ENCODE measurements at places on chromosomes 16 and 17. TPM values are rescaled to one million over a fixed set of nuclear protein-coding genes. Genes with fewer than 3 reads are reported as not detected.

Gene SAP30BP
- 28.5 TPM for total RNA-seq

Gene SLFN14
- not detected for total RNA-seq

Gene MPO
- 0.12 TPM for total RNA-seq

Gene SLC38A7
- total RNA-seq, result 10.1 TPM

Measured in right atrium auricular region (tissue), 2 donors.